Chondrocyte (in vitro differentiated cells): ENCODE measurements at places on chromosomes 2 and 18. TPM values are rescaled to one million over a fixed set of nuclear protein-coding genes. Genes with fewer than 3 reads are reported as not detected.

Gene SCYGR4
- total RNA-seq, result not detected in 3 replicates

DNA sequence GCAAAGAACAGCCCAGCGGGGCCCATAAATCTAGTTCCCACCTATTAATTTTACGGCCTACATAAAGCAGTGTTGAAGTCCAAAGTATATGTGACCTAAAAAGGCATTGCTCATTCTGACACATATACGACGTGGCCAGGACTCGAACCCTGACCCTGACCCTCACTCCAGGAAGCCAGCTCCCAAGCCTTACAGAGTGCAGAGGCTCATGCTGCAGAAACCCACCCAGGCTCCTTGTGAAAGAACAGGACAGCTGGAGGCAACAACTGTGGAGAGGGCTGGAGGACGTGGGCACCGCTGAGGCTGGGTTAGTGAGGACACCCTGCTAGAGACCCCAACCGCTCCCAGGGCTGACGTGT is 221.6 kb downstream of the CYP26B1 start:
- no peak for DNase-seq

- no peak for DNase-seq
Measured at GRCh38 chr2:85914922-85915321, 26.1 kb upstream of the ST3GAL5 start.

DNA sequence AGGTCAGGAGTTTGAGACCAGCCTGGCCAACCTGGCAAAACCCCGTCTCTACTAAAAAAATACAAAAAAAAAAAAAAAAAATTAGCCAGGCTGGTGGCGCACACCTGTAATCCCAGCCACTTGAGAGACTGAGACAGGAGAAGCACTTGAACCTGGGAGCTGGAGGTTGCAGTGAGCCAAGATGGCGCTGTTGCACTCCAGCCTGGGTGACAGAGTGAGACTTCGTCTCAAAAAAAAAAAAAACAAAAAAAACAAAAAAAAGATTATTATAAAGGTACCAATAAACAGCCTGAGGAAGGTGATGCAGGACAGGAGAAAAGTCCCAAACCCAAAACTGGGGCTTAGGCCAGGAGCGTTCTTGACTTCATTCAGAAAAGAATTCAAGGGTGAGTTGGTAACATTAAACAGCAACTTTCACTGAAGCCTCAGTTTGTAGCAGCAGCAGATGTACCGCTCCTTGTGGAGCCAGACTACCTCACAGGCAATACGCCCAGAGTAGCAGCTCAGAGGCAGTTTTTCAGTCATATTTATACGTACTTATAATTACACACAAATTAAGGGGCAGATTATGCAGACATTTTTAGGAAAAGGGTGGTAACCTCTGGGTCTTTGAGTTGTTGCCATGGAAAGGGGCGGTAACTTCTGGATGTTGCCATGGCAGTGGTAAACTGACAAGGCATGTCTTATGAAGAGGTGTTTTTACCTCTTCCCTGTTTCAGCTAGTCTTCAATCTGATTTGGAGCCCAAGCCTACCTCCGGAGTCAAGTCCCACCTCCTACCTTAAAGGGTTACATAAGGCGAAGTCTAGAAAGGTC is 1596.6 kb upstream of the CELF4 start:
- no peak for DNase-seq

DNA sequence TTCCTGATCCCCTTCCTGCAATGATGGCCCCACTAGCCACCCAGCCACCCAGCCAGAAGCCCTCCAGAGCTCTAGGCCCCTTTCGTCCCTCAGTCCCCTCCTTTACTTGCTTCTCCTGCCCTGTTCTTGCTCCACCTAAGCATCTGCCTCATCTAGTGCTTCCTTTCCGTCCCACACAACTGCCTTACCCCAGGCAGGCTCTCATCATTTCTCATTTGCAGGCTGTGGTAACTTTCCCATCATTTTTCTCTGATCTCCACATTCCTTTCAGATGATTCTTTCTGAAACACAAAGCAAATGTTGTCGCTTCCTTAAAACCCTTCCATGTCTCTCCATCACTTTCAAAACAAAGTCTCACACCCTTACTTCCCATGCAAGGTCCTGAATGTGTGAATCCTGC is 459.8 kb downstream of the METTL4 start:
- DNase-seq, result no peak

- no peak for DNase-seq
Measured at GRCh38 chr2:112640800-112641675, 4.7 kb upstream of the SLC20A1 start.

DNA sequence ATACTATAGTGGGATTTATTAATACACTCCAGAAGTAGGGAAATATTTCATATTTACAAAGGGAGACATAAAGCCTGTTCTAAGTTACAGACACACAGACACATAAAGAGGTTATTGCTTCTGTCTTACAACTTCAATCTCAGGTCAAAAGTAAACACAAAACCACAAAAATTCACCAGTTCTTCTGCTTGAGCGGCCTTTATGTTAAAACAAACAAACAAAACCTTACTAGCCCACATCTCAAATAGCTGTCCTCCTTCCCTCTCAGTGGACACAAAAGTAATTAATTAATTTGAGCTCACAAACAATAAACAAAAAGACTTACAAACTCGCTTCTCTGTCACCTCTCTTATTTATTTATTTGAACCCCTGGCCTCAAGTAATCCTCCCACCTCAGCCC is 1.5 kb upstream of the ASNSD1 start:
- DNase-seq, result no peak

GRCh38 chr2:158542577-158542976 is 85.8 kb downstream of the PKP4 start:
- DNase-seq, result no peak
